ENCODE measurements at places on chromosomes 13 and 19. TPM values are rescaled to one million over a fixed set of nuclear protein-coding genes. Genes with fewer than 3 reads are reported as not detected.

PODNL1 gene
- total RNA-seq = 1.4 TPM

ETV2 gene
- 2.8 TPM for total RNA-seq

- H3K36me3 ChIP-seq = peaks cover 3% of the 10 kb centered on the region
- no peak for DNase-seq
- peak overlapping the region; percentile 79 for H3K27ac ChIP-seq
Measured at GRCh38 chr13:49584771-49585182, 581 bp downstream of the RCBTB1 start.

DNA sequence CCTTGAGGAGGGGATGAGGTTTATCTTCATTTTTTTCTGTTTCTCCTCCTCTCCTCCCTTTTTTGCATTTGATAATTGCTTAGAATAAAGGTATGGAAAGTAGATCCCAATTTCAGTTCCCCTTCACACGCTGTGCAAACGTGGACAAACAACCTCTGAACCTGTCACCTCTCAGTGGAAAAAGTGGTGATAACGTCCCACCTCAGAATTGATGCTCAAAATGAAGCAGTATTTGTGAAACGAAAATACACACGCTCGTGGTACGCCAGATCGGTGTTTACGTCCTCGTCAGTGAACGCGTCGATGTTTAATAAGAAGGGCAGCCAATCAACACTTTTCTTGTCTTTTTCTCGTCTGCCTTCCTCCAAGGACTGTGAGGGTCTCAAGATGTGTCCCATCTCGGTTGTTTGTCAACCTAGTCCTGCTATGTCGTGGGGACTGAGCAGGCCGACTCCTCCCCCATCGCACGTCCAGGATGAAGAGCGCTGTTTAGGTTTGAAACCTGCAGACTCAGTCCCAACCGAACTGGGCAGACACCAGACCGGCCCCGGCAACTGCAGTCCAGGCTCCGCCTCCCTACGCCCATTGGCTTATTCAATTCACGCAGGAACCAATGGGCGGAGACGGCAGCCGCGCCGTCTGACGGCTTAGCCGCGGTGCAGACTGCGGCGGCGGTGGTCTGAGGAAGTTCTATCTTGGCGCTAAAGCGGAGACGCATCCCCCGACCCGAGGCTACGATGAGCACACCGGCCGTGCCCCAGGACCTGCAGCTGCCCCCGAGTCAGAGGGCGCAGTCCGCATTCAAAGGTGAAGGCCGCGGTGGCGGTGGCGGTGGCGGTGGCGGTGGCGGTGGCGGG lies at the start of gene CKAP2:
Gene CKAP2, plus strand, starts transcription at position 659 of the 857 bp plus-strand sequence. Its CDS starts 79 bp downstream, at position 738.
- H3K27ac ChIP-seq = peak within 1 kb of the TSS; percentile 93
- no peaks in the 10 kb centered on the region for H3K27me3 ChIP-seq
- peak; percentile 78 for DNase-seq
- H3K4me3 ChIP-seq = peak within 1 kb of the TSS; percentile 90
- peaks cover 21% of the 10 kb centered on the region for H3K4me1 ChIP-seq

DNA sequence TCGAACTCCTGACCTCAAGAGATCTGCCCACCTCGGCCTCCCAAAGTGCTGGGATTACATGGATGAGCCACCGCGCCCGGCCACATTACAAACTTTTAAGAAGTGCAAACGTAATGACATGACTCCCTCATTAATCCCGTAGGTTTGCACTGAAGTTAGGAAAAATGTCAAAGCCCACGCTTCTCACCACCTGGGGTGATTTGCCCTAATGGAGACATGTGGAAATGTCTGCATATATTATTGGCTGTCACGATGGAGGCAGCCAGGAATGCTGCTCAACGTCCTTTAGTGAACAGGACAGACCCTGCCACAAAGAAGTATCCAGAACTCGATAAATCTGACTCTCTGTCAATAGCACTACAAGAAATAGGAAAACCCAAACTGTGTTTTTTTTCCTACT lies 21.0 kb downstream of the NLRP9 start:
- H3K4me1 ChIP-seq = no peaks in the 10 kb centered on the region
- H3K27ac ChIP-seq = no peak overlapping the region
- peaks cover 40% of the 10 kb centered on the region for H3K27me3 ChIP-seq
- H3K36me3 ChIP-seq = no peaks in the 10 kb centered on the region
- no peak overlapping the region for H3K4me3 ChIP-seq
- DNase-seq = no peak

DNA sequence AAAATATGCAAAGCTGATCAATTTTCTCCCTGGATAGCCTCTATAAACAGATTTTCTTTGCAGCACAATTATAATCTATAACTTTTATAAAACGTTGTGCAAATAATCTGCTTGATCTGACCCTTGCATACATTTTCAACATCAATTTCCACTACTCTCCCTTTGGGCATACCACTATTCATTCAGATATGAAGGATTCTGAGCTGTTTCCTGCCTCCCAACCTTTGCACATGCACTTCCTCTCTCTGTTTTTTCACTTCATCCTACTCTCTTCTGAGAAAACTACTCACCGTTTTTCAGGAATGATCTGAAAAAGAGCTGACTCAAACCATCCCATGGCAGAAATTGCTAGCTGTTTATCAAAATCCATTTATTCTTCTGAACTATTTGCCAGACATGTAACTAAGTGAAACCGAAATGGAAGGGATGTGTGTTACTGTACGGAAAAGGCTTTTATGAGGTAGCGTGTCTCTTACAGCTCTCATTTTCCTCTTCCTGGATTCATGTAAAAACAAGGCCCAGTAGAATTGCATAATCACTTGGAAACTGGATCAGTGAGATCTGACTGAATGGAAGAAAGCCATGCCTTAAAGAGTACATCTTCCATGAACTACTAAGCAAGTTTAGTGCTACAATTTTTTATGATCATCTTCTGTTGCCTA lies 1447.3 kb upstream of the MIR17HG start:
- no peak overlapping the region for H3K27ac ChIP-seq
- no peak overlapping the region for H3K4me3 ChIP-seq
- H3K4me1 ChIP-seq = no peaks in the 10 kb centered on the region
- H3K27me3 ChIP-seq = no peaks in the 10 kb centered on the region

DNA sequence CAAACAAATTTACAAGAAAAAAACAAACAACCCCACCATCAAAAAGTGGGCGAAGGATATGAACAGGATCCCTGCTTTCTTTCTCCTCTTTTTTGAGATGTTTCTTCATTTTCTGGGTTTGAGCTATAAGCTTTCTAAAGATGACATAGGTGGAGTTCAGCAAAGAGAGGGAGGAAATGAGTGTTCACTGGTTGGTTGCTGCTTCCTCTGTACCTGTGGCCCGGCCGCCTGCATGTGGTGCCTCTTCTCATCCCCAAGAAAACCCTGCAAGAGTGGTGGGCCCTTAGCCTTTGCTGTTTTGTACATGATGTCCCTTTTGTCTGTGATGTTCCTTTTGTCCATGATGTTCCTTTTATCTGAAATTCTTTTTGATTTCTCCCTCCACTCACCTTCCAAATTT lies 178.4 kb upstream of the SERP2 start:
- no peak for DNase-seq
- H3K4me3 ChIP-seq = no peak overlapping the region
- no peaks in the 10 kb centered on the region for H3K4me1 ChIP-seq
- no peaks in the 10 kb centered on the region for H3K36me3 ChIP-seq
- H3K27ac ChIP-seq = no peak overlapping the region

GRCh38 chr13:99153219-99153618 lies 47.4 kb upstream of the UBAC2 start:
- no peak for DNase-seq
- no peaks in the 10 kb centered on the region for H3K27me3 ChIP-seq
- H3K4me3 ChIP-seq = no peak overlapping the region
- H3K36me3 ChIP-seq = no peaks in the 10 kb centered on the region
- H3K4me1 ChIP-seq = no peaks in the 10 kb centered on the region
- no peak overlapping the region for H3K27ac ChIP-seq

All from Panc1 (cell line).